ENCODE measurements at places on chromosomes 16 and 17. TPM values are rescaled to one million over a fixed set of nuclear protein-coding genes. Genes with fewer than 3 reads are reported as not detected.

DNA sequence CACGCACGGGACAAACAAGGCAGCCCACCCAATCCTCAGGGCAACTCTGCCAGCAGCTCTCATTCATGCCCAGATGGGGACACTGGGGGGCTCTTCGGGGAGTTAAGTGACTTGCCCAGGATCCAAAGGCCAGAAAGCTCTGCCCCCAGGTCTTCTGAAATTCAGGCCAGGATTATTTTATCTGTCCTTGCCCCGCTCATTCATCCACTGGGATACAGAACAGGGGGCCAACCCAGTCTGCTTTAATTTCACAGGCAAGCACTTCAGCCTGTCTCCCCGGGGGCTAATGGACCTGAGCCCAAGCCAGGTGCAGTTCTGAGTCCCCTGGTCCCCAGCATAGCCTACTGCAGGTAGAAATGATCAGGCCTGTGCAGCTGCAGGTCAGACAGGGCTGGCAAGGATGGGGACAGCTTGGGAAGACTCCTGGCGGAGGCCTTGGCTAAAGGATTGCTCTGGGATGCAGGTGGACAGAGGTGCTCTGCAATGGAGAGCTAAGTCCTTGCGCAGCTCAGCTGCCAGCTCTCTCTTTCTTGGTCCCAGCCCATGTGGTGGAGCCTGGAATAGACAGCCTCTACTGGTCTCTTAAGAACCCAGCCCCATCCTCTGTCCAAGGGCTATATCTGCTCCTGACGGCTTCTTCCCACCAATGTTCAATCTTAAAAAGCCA is 766 bp upstream of the B3GNT9 start:
- H3K27ac ChIP-seq = no peak overlapping the region
- no peak for DNase-seq
- H3K27me3 ChIP-seq = peaks cover 49% of the 10 kb centered on the region
- peak overlapping the region; percentile 71 for H3K4me3 ChIP-seq

GRCh38 chr16:59274141-59274540 is 540.0 kb upstream of the GOT2 start:
- no peak overlapping the region for H3K4me3 ChIP-seq
- no peak overlapping the region for H3K27ac ChIP-seq
- no peaks in the 10 kb centered on the region for H3K27me3 ChIP-seq
- no peaks in the 10 kb centered on the region for H3K4me1 ChIP-seq
- H3K36me3 ChIP-seq = peaks cover 2% of the 10 kb centered on the region

GRCh38 chr17:52025236-52025635 is 133.3 kb downstream of the CA10 start:
- H3K4me1 ChIP-seq = peaks cover 13% of the 10 kb centered on the region
- no peaks in the 10 kb centered on the region for H3K36me3 ChIP-seq
- no peaks in the 10 kb centered on the region for H3K27me3 ChIP-seq
- DNase-seq = no peak
- no peak overlapping the region for H3K27ac ChIP-seq
- no peak overlapping the region for H3K4me3 ChIP-seq

Gene EMP2
- 10.5 TPM for total RNA-seq

Gene HEXIM2
- total RNA-seq = 11.9 TPM

Gene HMOX2
- 28.5 TPM for total RNA-seq

Gene GRIN2A
- total RNA-seq = 1.7 TPM

GRCh38 chr17:48569674-48570324 is 8.4 kb downstream of the HOXB4 start:
- peaks cover 14% of the 10 kb centered on the region for H3K4me1 ChIP-seq
- no peak overlapping the region for H3K27ac ChIP-seq
- peak overlapping the region; percentile 45 for H3K4me3 ChIP-seq
- H3K36me3 ChIP-seq = no peaks in the 10 kb centered on the region
- no peaks in the 10 kb centered on the region for H3K27me3 ChIP-seq
- no peak for DNase-seq

Gene TBC1D3E
- not detected for total RNA-seq

DNA sequence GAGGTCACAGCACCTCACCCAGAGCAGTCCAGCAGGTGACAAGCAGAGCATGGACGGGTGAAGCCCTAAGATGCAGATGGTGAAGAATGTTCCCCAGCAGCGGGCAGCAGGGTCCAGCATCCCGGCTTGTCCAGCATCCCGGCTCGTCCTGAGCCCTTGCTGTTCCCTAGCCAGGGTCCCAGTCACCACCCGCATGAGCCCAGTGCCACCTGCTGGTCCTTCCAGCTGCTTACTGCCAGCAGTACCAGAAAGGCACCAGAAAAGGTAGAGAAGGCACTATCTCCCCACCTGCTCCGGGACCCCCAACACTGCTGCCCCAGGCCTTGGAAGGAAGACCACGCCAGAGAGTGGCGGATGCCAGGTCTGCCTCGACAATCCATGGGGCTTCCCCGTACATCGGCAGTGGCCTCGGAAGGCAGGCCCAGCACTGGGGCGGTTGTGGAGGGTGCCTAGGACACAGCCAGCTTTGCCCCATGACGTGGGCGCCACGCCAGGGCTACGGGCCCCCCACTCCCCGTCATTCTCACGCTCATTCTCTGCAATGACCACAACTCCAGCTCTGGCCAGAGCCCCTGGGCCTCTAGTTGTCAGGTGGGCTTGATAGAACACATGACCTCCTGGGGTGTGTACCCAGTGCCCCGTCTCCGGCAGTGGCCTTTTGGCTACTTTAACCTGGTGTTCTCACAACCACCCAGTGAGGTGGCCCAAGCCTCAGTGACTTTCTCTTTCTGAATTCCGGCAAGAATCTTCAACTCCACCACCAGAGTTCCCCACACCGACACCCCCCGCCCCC is 1.4 kb downstream of the CENPX start:
- H3K4me3 ChIP-seq = peak overlapping the region; percentile 79
- H3K27me3 ChIP-seq = no peaks in the 10 kb centered on the region
- peaks cover 4% of the 10 kb centered on the region for H3K36me3 ChIP-seq
- peaks cover 11% of the 10 kb centered on the region for H3K4me1 ChIP-seq
- no peak for DNase-seq
- peak overlapping the region; percentile 45 for H3K27ac ChIP-seq

GRCh38 chr17:3002538-3003295 is 60.7 kb downstream of the OR1D5 start:
- peaks cover 2% of the 10 kb centered on the region for H3K4me1 ChIP-seq
- no peak overlapping the region for H3K4me3 ChIP-seq
- no peaks in the 10 kb centered on the region for H3K27me3 ChIP-seq
- peak overlapping the region; percentile 67 for H3K27ac ChIP-seq

DNA sequence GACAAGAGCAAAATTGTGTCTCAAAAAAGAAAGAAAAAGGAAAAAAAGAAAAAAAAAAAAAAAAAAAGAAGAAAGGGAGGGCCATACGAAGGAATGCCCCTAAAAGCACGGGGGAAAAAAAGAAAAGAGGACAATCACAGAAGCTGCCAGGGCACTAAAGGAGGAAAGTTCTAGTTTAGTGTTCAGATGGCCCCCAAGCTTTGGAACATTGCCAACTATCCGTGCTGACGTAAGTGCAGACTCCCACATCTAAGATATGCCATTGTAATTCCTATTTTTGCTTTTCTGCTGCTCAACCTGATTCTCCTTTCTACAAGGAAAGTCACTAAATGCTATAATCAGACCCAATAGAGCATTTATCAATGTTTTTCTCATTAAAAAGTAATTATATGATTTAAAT is 842.1 kb downstream of the KCNJ2 start:
- H3K27ac ChIP-seq = no peak overlapping the region
- no peaks in the 10 kb centered on the region for H3K27me3 ChIP-seq
- no peaks in the 10 kb centered on the region for H3K36me3 ChIP-seq
- H3K4me1 ChIP-seq = no peaks in the 10 kb centered on the region
- DNase-seq = no peak

GRCh38 chr16:30802936-30803335 is 15.9 kb upstream of the ZNF629 start:
- peaks cover 13% of the 10 kb centered on the region for H3K4me1 ChIP-seq
- H3K4me3 ChIP-seq = no peak overlapping the region
- H3K27me3 ChIP-seq = peaks cover 21% of the 10 kb centered on the region
- DNase-seq = no peak

DNA sequence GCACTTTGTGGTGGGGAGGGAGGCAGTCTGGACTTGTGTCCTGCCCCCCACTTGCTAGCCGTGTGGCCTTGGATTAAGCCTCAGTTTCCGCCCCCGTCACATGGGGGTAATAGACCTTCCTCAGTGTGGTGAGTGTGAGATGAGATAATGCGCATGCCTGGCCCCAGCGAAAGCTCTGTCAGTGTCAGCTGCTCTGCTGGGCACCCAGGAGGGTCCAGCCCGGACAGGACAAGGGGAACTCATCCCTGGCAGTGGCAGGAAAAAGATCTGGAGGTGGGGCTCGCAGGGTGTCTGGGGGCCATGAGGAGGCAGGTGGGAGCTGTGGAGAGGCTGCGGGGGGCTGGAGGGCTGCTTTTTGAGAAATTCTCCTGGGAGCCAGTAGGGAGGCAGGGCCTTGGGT is 63.5 kb downstream of the SRCIN1 start:
- H3K27me3 ChIP-seq = peaks cover 2% of the 10 kb centered on the region
- no peak overlapping the region for H3K4me3 ChIP-seq
- H3K4me1 ChIP-seq = peaks cover 3% of the 10 kb centered on the region
- no peaks in the 10 kb centered on the region for H3K36me3 ChIP-seq
- no peak for DNase-seq

Gene CORO6
- not detected for total RNA-seq

DNA sequence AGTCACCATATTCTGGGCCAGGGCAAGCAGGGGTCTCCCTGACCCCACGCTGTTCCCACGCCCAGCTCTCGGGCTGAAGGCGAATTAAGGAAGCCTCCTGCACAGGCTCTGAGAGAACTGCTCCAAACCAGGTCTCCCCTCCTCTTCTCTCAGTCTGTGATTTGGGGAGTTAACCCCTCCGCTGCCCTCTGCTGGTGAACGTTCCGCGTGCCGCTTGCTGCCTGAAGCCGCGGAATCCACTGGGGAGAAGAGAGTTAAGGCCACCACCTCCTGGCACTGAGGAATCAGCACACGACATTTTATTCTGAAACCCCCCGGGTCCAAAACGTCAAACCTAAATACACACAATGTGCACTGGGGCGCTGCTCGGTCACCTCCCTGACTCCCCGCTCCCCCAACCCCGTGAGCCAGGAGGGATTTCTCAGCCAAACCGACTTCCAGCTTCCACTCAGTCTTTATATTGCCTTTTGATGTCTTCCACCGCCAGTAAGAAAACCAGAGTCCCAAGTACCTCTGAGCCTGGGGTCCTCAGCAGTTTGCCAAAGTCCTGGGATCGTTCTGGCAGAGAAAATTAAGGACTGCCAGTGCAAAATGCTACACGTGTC is 54.4 kb upstream of the RCVRN start:
- no peaks in the 10 kb centered on the region for H3K36me3 ChIP-seq
- peaks cover 40% of the 10 kb centered on the region for H3K27me3 ChIP-seq
- DNase-seq = peak; percentile 57
- no peak overlapping the region for H3K4me3 ChIP-seq
- no peak overlapping the region for H3K27ac ChIP-seq

DNA sequence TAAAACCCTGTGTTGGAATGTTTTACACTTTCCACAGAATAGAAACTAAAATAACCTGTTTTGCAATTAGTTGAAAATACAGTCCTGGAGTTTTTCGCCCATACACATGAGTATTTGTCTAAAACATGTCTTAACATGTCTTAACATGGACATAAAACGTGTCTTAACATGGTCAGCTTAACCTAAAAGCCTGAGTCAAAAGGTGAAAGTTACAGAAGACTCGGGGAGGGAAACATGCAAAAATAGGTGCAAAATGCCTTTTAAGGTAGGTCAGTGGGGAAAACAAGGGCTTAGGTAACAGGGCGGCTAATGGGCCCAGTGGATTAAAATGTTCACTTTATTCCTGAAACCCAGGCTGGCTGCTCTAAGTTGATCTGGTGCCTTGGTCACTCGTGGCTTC is 56.1 kb upstream of the RBL2 start:
- DNase-seq = no peak
- H3K36me3 ChIP-seq = no peaks in the 10 kb centered on the region
- no peak overlapping the region for H3K4me3 ChIP-seq
- no peaks in the 10 kb centered on the region for H3K27me3 ChIP-seq
- H3K4me1 ChIP-seq = no peaks in the 10 kb centered on the region
- H3K27ac ChIP-seq = peak overlapping the region; percentile 6

DNA sequence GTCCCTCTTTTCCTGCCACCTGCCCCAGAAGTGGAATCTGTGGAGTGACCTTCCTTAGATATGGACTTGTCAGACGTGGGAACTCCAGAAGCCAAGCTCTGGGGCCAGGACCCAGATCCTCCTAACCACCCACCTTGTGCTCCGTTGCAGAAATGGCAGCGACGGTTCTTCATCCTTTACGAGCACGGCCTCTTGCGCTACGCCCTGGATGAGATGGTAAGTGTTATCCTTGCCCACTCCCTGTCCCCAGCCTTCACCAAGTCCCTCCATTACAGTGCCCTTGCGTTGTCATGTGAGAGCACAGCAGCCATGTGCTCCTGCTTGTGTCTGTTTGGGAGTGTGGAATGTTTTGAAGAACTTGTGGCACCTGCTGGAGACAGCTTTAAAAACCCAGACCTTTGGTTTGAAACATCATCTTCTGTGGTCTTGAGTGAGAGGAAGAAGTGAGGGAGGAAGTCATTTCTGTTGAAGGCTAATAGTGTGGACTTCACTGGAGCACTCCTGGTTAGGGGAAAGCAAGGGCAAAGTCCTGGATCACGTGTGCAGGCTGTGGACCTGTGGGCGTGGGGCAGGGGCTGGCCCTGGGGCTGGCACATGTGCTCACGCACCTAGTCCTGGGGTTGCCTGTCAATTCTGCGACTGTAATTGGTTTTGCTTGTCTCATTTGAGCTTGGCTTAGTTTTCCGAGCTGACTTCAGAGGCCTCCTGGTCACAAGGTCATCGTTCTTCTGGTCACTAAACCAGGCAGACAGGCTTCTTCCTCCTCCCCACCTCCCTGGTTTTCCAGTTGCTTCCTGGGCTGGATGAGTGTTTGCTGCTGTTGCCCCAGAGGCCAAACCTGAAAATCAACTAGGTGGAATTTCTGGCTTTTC is 35.8 kb downstream of the MPRIP start:
- H3K27ac ChIP-seq = peak overlapping the region; percentile 88
- H3K4me1 ChIP-seq = peaks cover 33% of the 10 kb centered on the region
- H3K36me3 ChIP-seq = peaks cover 4% of the 10 kb centered on the region
- H3K27me3 ChIP-seq = no peaks in the 10 kb centered on the region
- DNase-seq = no peak
- H3K4me3 ChIP-seq = peak overlapping the region; percentile 5

Gene LRRC59
- 55.2 TPM for total RNA-seq

DNA sequence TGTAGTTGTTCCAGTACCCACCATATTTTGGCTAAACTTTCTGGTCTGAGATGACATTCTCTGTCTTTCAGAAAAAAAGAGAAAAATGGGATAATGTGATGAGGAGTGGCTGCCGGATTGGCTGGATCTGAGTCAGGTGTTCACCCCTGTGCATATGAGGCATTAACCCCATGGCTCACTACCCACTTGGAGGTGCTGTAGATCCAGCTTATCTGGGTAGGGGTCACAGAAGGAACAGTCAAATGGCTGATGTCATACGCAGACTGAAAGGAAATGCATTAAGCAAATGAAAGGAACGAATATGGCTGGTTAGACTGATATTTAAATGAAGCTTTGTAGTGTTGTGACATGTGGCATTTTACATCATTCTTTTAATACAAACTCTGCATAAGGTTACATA is 17.3 kb downstream of the MAP2K6 start:
- no peak overlapping the region for H3K27ac ChIP-seq
- no peak overlapping the region for H3K4me3 ChIP-seq
- no peak for DNase-seq
- peaks cover 13% of the 10 kb centered on the region for H3K4me1 ChIP-seq

GRCh38 chr16:50781043-50781442 is 39.2 kb downstream of the CYLD start:
- H3K4me3 ChIP-seq = no peak overlapping the region
- H3K27me3 ChIP-seq = no peaks in the 10 kb centered on the region
- H3K36me3 ChIP-seq = peaks cover 20% of the 10 kb centered on the region
- no peak overlapping the region for H3K27ac ChIP-seq
- peaks cover 12% of the 10 kb centered on the region for H3K4me1 ChIP-seq

- H3K27me3 ChIP-seq = no peaks in the 10 kb centered on the region
- H3K4me3 ChIP-seq = no peak overlapping the region
- H3K36me3 ChIP-seq = peaks cover 43% of the 10 kb centered on the region
- no peak for DNase-seq
Measured at GRCh38 chr16:3752984-3753383, 35.7 kb upstream of the TRAP1 start.

Gene TMEM114
- 1.8 TPM for total RNA-seq
